ENCODE measurements at places on chromosomes 6 and 20. TPM values are rescaled to one million over a fixed set of nuclear protein-coding genes. Genes with fewer than 3 reads are reported as not detected.

BTN1A1 gene
- not detected for total RNA-seq

MCM8 gene
- 4.7 TPM for total RNA-seq

WFDC5 gene
- not detected for total RNA-seq

EMILIN3 gene
- total RNA-seq = 0.15 TPM

ARFGAP1 gene
- 66.7 TPM for total RNA-seq

WFDC2 gene
- total RNA-seq = not detected

USP49 gene
- total RNA-seq = 4.1 TPM

PDE10A gene
- total RNA-seq = 10.0 TPM

SMPDL3A gene
- total RNA-seq = 7.5 TPM

SLC17A9 gene
- total RNA-seq = 22.9 TPM

Measured in glomerular endothelial cell (primary cell).